ENCODE measurements at places on chromosomes 16 and 17. TPM values are rescaled to one million over a fixed set of nuclear protein-coding genes. Genes with fewer than 3 reads are reported as not detected.

DNA sequence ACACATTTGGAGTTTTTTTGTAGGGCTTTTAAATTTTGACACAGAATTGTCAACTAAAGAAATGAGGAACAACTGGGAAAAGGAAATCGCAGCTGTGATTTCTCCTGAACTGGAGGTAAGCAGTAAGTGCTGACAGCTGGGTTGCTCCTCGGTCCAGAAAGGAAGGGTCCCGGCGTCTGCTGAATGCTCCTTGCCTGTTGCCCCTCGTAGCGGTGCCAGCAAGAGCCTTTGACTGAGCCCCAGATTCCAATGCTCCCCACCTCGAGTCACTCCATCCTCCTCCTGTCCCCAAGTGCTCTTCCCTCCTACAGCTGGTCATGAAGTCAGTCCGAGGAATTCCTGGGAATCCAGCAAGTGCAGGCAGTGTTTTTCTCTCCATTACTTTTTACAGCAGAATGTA, 32.0 kb upstream of the ENDOV start:
- peaks cover 36% of the 10 kb centered on the region for H3K36me3 ChIP-seq
- peaks cover 5% of the 10 kb centered on the region for H3K27me3 ChIP-seq
- H3K4me1 ChIP-seq = no peaks in the 10 kb centered on the region
- no peak for DNase-seq

DNA sequence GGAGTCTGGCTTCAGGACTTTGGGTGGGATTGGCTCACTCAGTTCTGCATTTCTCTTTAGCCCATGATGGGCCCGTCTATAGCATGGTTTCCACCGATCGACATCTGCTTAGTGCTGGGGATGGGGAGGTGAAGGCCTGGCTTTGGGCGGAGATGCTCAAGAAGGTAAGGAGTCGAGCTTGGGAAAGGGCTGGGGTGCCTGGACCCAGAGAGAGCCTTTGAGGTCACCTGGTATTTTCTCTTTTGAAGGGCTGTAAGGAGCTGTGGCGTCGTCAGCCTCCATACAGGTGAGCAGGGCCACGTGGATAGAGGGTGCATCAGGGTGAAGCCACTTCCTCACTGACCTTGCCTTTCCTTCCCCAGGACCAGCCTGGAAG, 2.2 kb downstream of the THOC6 start:
- peak overlapping the region; percentile 40 for H3K27ac ChIP-seq
- H3K36me3 ChIP-seq = peaks cover 41% of the 10 kb centered on the region
- H3K4me3 ChIP-seq = no peak overlapping the region

GRCh38 chr16:6195966-6196365, 1098.4 kb upstream of the EEF2KMT start:
- no peak overlapping the region for H3K27ac ChIP-seq
- DNase-seq = no peak
- H3K4me3 ChIP-seq = no peak overlapping the region
- H3K36me3 ChIP-seq = no peaks in the 10 kb centered on the region
- H3K27me3 ChIP-seq = no peaks in the 10 kb centered on the region

GRCh38 chr17:47315451-47316266, 8.1 kb upstream of the EFCAB13 start:
- DNase-seq = peak; percentile 82
- peaks cover 38% of the 10 kb centered on the region for H3K4me1 ChIP-seq
- H3K27ac ChIP-seq = peak overlapping the region; percentile 77
- no peaks in the 10 kb centered on the region for H3K36me3 ChIP-seq

DNA sequence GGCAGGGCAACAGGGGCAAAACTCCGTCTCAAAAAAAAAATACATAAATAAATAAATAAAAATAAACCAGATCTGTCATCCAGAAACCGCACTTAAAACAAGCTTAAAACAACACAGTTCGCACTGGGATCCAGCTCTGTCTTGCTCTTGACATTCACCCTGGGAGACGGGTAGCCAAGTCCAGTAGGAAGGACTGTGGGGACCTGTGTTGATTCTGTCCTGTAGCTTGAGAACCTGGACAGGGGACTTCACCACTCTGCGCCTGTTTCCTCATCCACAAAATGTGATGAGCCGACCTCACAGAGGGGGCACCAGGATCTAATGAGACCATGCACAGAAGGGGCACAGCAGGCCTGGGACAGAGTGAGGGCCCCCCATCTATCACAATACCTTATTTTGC, 1.5 kb upstream of the RAI1 start:
- no peak overlapping the region for H3K4me3 ChIP-seq
- peaks cover 39% of the 10 kb centered on the region for H3K4me1 ChIP-seq
- H3K27me3 ChIP-seq = peaks cover 3% of the 10 kb centered on the region
- H3K27ac ChIP-seq = no peak overlapping the region

ACSM2A gene
- not detected for total RNA-seq

HLF gene
- not detected for total RNA-seq
